ENCODE measurements at places on chromosomes 4 and X.
A peak's percentile ranks its signal among the peaks of the same experiment; 100 is the strongest.

GRCh38 chr4:125359363-125359762 lies 44.6 kb downstream of the FAT4 start:
- no peak for DNase-seq

DNA sequence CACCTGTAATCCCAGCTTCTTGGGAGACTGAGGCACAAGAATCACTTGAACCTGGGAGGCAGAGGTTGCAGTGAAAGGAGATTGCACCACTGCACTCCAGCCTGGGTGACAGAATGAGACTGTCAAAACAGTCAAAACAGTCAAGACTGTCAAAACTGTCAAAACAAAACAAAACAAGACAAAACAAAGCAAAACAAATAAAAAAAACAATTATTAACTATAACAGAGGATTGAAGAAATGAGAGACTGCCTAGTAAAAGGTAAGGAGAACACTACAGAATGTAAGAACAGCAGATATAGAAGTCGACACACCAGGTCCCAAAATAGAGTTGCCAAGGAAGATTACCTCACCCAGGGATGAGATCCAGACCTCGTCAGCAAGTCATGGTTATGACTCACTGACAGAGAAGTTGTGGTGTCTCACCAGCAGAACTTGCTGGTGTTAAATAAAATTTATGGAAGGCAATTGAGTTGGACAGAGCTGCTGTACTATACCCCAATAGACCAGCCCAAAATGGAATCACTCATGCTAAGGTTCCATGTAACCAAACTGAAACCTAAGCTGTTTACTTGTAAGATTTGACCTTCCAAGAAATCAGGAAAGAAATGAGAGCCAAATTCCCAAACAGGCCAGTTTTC lies 32.1 kb upstream of the GK start:
- DNase-seq: no peak

- no peak for DNase-seq
These were observed 68.7 kb downstream of the PAK3 start for GRCh38 chrX:111164728-111165127.

- peak; percentile 29 for DNase-seq
These were observed 1.9 kb downstream of the TACC3 start for GRCh38 chr4:1723131-1723801.

GRCh38 chr4:67918428-67918827 lies 34.6 kb upstream of the TMPRSS11D start:
- DNase-seq: no peak

GRCh38 chrX:10217198-10217597 lies 60.4 kb downstream of the CLCN4 start:
- no peak for DNase-seq

- no peak for DNase-seq
These were observed 37.7 kb downstream of the FHDC1 start for GRCh38 chr4:152973629-152974467.

GRCh38 chr4:11201256-11201655 lies 227.4 kb downstream of the HS3ST1 start:
- no peak for DNase-seq

DNA sequence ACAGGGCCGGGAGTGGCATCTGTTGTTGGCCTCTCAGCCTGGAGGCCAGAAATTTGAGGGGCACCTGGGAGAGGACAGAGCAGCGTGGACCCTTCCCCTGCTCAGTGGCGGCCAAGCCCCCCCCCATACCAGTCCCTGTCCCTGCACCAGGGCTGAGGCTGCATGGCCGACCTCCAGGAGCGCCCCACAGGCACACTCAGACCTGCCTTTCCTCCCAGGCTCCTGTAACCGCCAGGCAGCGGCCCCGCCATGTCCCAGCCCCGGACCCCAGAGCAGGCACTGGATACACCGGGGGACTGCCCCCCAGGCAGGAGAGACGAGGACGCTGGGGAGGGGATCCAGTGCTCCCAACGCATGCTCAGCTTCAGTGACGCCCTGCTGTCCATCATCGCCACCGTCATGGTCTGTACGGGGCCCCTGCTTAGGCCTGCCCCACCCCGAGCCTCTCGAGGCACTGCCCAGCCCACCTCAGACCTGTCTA lies 15.3 kb downstream of the TMEM175 start:
- DNase-seq: no peak

DNA sequence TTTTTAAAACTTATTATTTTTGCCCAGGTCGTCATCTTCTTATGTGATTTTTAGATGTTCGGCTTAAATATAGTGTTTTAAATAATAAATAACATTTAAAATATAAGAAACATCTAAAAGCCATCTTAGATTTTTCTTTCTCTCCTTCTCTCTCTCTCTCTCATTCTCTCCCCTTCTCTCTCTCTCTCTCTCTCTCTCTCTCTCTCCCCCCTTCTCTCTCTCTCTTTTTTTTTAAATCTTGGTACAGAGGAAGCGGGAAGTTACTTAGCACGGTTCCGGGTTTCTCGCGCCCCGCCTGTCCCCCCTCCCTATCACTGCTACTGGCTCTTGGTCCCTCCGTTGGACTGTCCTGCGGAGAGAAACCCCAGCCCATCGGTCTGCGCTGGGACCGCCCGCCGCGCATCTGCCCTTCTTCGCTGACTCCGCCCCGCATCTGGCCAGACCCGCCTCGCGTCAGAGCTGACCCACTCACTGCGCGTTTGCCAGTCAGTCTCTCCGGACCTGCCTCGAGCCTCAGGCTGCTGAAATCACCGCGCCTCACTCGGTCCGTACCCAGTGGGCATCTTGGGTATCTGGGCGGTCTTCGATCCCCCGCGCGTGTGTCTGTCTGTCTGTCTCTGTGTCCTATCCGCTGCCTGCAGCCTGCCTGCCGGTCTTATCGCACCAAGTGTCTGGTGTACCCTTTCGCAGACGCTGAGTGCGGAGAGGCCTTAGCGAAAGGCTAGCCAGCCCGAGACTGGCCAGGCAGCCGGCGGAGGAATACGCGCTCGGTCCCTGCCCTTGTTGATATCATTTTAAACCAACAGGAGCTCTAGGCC lies at the start of gene PABPC5:
Gene PABPC5 (plus strand): TSS at position 489 of the 818 bp plus-strand sequence. CDS start 739 bp downstream, outside the sequence.
- DNase-seq: no peak

DNA sequence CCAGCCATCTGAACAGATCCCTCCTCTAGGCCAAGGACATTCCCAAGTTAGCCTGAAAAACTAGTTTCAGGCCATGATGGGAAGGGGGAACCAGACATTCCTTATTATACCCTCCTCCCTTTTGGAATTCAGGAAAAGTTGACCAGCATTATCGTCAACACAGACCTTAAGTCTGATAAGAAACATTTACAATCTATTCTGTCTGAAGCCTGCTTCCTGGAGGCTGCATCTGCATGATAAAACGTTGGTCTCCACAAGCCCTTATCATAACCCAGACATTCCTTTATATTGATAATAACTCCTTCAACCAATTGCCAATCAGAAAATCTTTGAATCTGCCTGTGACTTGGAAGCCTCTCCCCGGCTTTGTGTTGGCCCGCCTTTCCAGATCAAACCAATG lies 44.3 kb downstream of the EFHC2 start:
- DNase-seq: no peak

- no peak for DNase-seq
These were observed 229.7 kb downstream of the GBA3 start for GRCh38 chr4:22922426-22922825.

- no peak for DNase-seq
These were observed 1.0 kb upstream of the ACSL1 start for GRCh38 chr4:184826691-184827270.
